Trophoblast cell (in vitro differentiated cells and primary cell): ENCODE measurements at places on chromosomes 13 and 19.

- DNase-seq, result no peak
These were observed 599 bp downstream of the ZNF331 start for GRCh38 chr19:53538378-53539109.

DNA sequence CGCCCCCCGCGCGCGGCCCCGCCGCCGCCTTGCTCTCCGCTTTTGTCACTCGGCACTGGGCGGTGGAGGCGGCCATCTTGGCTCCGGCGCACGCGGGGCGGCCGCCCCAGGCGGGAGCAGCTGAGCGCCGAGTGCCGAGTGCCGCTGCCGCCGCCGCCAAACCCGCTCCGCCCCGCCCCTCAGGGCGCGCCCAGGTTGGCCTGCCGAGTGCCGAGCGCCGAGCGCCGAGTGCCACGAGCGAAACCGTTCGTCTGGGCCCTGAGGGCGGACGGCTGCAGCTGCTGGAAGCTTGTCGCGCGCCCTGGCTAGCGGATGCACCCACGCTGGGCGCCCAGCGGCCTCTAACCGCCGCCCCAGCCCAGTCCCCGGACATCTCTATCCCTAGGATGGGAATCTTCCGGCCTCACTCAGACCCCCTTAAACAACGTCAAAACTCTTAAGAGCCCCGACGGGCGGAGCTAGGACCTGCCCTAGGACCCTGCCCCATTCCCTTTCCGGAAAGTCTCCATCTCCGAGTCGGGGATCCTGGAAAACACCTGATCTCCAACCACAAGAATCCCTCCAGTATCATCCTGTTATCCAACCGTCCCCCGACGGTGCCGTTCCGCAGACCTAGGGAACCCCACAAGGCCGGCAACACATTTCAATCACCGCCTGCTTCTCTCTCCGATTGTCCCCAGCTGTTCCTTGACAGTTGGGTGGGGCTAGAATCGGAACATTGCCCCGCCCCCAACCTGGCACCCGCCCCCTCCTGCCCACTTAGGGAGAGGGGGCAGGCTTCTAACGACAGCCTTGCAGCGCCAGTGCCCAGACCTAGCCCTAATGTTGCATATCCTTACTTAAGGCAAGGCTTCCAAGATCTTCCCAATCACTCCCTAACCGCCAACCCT, 14.1 kb upstream of the AKAP8L start:
- peak; percentile 97 for DNase-seq

DNA sequence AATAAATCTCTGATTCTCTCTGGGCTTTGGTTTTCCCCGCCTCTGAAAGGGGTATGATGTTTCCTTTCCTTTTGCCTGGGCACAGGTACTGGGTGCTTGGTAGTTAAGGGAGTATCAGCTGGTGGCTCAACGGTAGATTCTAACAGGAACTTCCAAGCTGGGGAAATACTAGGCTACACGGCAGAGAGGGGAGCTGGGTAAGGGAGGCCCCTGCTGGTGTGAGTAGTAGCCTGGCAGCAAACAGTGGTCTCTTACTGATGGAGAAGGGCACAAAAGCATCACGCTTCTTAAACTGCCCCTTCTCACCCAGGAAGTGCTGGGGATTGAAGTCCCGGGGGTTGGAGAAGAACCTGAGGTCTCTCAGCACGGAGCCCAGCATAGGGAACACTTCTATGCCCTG, 26.9 kb upstream of the CYP2A7 start:
- no peak for DNase-seq

- peak; percentile 82 for DNase-seq
These were observed 10.8 kb downstream of the CLEC4M start for GRCh38 chr19:7773841-7774240.

GRCh38 chr13:89920461-89920860, 1427.0 kb upstream of the MIR17HG start:
- no peak for DNase-seq

DNA sequence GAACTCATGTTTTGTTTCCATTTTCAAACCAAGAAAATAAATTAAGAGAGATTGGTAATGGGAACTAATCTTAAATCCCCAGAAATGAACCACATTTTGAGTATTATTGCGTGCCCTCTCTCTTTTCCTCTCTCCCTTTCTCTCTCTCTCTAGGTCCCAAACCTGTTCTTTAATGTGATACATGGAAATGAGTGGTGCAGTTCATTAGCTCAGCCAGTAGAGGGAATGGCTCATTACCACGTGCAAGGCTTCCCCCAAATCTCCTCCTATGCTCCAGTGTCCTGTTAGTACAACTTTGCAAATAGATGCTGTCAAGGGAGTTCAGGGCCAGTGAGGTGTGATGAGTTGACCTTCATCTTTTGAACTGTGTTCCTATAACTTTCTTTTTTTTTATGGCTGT, 178.4 kb downstream of the FGF9 start:
- peak; percentile 16 for DNase-seq

DNA sequence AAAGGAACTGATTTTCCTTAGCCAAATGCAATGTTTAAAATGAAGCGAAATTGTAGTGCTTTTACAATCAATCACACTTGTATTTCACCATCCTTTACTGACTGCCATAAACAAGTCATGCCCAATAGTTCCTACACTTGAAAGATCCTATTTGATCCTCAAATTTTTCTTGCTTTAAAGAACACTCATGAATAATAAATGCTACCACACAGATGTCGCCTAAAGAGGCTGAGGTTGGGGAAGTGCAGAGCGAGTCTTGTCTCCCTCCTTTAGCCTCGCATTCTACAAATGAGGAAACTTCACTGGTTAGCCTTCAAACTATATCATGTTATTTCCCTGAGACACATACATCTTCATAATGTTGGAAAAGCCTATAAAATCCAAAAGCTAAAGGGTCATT, 18.7 kb upstream of the AMER2 start:
- no peak for DNase-seq

- DNase-seq, result no peak
These were observed 2.9 kb downstream of the EDNRB start for GRCh38 chr13:77915686-77916085.

DNA sequence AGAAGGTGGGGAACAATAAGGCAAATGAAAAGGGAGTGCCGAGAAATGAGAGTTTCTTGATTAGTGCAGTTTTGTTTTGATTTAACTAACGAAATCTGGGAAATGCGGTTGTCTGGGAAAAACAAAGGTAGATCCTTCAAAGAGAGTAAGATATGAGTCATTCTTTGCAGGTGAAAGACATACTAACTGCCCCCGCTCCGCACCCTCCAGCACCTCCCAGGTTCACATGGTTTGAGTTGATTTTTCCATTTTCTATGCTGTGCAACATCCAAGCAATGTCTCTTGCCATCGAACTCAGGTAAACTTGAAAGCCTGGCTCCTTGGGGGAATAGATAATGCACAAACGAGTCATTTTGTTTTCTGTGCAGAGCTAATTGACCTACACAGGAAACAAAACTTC, 84.1 kb upstream of the KLF12 start:
- no peak for DNase-seq

- DNase-seq, result no peak
These were observed 252.8 kb downstream of the SHISA2 start for GRCh38 chr13:25798998-25799397.
